ENCODE measurements at places on chromosomes 4 and X.

GRCh38 chr4:47774079-47774478 is 63.8 kb downstream of the CORIN start:
- no peak for DNase-seq

DNA sequence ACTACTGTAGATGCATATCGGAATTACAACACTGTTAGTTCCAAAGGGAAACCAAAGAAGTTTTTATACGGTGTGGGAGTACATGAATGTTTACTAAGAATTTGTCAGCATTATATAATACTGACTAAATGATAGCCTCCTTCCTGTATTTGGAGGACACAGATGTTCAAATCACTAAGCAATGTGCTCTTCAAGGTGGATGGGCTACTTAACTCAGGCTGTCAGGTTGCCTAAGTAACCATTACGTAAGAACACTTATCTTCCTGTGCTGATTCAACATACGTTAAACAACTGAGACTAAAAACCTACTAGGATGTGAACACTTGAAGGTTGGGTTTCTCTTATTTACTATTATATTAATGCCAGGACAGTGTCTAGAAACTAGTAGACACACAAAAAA is 81.9 kb upstream of the HPGD start:
- no peak for DNase-seq

GRCh38 chrX:107823456-107823855 is 2.2 kb upstream of the MID2 start:
- DNase-seq = no peak

DNA sequence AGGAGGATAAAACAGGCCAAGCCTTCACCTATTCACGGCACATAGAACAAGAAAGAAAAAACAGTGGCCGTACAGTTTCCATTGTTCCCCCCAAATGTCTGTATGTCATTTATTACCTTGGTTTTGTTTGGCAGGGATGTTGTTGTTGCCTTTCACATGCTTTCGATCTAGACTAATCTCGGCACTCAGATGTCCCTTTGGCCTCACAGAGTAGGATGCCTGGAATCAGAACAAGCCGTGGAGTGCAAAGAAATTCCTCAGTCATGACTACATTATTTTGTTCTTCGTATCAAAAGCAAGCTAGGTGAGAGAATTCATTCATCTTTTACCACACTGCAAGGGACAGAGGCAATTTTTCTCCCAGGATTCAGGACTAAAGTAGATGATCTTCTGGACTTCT is 106.9 kb downstream of the SMIM20 start:
- no peak for DNase-seq

- DNase-seq = no peak
These were observed 298.8 kb upstream of the CTSO start for GRCh38 chr4:156252358-156252921.

DNA sequence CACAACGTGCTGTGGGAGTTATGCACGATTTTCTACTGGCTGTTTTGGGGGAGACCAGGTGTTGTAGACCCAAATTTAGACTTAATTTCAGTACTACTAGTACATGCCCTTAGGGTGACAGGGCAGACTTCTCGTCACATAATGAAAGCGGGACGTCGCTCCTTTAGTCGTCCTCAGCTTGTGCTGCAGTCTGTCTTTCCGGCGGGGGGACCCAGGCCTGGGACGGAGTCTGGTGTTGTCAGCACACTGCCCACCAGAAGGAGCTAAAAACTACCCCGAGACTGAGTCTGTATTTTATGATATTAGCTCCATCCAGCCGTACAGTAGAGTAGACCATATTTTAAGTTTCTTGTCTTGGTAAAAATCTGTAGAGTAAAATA is 35.5 kb downstream of the NOP14 start:
- DNase-seq = no peak

GRCh38 chr4:149910177-149910576 is 94.5 kb upstream of the IQCM start:
- no peak for DNase-seq

DNA sequence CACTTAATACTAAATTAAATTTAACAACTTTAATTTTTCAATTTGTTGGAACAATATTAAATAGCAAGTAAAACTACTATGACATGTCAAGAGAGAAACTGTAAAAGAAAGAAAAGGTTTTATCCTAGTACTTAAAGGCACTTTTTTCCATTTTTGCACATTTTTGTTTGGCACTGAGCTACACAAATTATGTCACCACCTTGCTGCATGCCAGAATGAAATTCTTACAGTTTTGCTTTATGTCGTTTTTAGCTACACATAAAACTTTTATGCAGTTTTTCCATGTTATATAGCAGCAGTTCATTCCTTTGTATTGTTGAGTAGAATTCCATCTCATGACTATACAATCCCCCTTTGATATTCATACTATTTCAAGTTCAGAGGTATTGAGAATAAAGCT is 99.1 kb upstream of the RXFP1 start:
- DNase-seq = no peak

DNA sequence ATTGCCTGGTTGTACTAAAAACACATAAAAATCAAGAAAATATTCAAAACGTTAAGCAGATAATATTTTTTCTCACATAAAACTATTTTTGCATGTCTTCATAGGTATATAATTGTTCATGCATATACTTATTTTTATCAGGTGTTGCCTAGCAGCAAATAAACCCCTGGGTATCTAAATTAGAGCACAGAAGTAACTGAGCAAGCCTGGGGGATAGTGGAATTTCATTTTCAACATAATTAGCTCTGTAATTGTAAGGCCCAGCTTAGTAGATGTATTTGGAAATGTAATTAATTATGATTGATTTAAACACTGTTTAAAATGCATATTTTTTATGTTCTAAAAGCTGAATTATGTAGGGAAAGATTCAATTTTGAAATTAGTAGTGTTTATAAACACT is 82.9 kb downstream of the ANKRD50 start:
- DNase-seq = no peak

DNA sequence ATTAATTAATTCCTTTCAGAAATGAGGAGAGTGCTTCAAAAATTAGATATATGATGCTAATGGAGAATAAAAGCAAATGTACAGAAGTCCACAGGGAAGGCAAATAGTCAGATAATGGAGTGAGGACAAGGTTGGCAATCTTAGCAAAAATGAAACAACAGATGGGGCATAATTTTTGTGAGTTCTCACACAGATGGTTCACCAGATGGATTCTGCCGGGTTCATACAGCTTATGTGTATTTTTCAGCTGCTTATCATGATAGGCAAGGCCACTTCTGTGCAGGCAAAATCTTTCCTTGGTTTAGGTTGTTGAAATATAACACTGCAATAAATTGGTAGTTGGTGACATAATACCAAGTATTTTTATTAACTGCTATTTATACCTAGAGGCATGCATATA is 1539.0 kb upstream of the IGFBP7 start:
- no peak for DNase-seq

GRCh38 chr4:173498023-173498422 is 32.0 kb downstream of the HAND2 start:
- no peak for DNase-seq

- DNase-seq = no peak
These were observed 10.4 kb upstream of the GABRE start for GRCh38 chrX:151984902-151985301.

GRCh38 chr4:145843148-145843547 is 95.5 kb downstream of the ZNF827 start:
- DNase-seq = no peak

Data from T-cell (primary cell).